SK-MEL-5 (cell line): ENCODE measurements at places on chromosomes 4 and X. TPM values are rescaled to one million over a fixed set of nuclear protein-coding genes. Genes with fewer than 3 reads are reported as not detected.

The EPHA5 gene
- 6.0 and 8.7 TPM in 2 replicates for total RNA-seq

The BTK gene
- total RNA-seq, result 1.3 and 2.9 TPM in 2 replicates

The UGT2B17 gene
- not detected in 2 replicates for total RNA-seq

The TEX13C gene
- total RNA-seq, result 0.11 and 0.21 TPM in 2 replicates

The GPR143 gene
- total RNA-seq, result 207 and 215 TPM in 2 replicates

The OPN1MW3 gene
- not detected in 2 replicates for total RNA-seq

The CRMP1 gene
- 0.72 and 0.85 TPM in 2 replicates for total RNA-seq

The MAGEA9B gene
- 0.27 TPM in 1 of 2 replicates, not detected in the other for total RNA-seq

The PSAPL1 gene
- total RNA-seq, result not detected in 2 replicates

The RNF128 gene
- 21.0 and 22.2 TPM in 2 replicates for total RNA-seq

The CXCL8 gene
- 11.5 and 14.8 TPM in 2 replicates for total RNA-seq

The APOO gene
- total RNA-seq, result 38.6 and 52.6 TPM in 2 replicates

The RTL3 gene
- total RNA-seq, result not detected in 2 replicates

The STATH gene
- 1.1 and 1.6 TPM in 2 replicates for total RNA-seq

The TCP11X2 gene
- total RNA-seq, result not detected in 2 replicates

The TIGD4 gene
- 1.8 and 2.1 TPM in 2 replicates for total RNA-seq

The MEPE gene
- not detected in 2 replicates for total RNA-seq

The FAM9B gene
- 0.11 and 0.13 TPM in 2 replicates for total RNA-seq

- DNase-seq, result no peak
Observed at GRCh38 chr4:113020966-113021365, 28.5 kb upstream of the ANK2 start.

GRCh38 chr4:108881190-108881589 is 118.3 kb upstream of the ETNPPL start:
- peak; percentile 88 for DNase-seq

DNA sequence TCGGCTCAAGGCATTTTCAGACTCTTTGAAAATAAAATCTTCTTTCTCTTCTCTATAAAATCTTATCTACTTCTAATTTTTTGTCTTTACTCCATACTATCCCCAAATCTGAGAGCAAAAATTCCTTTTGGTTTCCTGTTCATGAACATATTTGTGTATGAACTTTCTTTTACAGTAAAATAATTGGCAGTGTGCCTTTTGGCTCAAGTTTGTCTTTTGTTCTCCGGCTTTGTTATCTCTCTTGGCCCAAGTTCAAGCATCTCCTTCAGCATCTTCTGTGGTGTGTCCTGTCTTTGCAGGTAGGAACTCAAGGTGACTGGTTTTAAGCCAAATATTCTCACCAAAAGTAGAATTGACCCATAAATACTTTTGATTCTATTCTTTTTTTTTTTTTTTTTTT is 276.6 kb upstream of the FAT1 start:
- DNase-seq, result no peak

GRCh38 chr4:88609387-88609786 is 17.1 kb downstream of the HERC3 start:
- no peak for DNase-seq

DNA sequence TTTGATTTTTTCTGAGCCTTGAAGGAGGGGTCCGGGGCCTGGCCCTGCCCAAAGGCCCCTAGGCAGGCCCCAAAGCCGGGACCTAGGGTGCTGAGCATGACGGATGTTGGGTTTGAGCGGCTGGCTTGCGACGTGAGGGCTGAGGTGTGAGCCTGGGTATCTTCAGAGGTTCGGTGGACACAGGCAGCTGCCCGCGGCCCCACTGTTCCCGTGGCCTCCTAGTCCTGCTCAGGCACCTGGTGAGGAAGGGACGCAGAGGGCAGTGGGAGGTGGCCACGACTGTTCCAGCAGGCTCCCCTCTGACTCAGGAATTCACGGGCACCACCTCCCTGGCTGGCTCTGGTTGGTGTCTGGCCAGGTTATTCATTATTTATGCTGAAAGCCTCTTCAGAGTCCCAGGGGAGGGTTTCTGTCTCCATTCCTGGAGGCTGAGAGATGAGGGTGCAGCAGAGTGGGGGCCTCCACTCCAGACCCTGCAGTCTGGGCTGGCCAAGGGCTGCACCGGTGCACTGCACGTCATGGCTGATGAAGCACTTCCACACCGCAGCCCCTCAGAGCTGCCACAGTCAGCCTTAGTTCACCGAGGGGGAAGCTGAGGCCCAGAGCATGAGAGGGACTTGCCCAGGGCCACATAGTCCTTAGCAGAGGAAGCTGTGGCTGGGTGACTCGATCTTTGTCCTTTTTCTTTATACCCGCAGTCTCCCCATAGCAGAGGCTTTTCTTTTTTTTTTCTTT is 2.2 kb downstream of the MSANTD1 start:
- no peak for DNase-seq

GRCh38 chrX:69374569-69374968 is 129.6 kb upstream of the NALF2 start:
- DNase-seq, result no peak

DNA sequence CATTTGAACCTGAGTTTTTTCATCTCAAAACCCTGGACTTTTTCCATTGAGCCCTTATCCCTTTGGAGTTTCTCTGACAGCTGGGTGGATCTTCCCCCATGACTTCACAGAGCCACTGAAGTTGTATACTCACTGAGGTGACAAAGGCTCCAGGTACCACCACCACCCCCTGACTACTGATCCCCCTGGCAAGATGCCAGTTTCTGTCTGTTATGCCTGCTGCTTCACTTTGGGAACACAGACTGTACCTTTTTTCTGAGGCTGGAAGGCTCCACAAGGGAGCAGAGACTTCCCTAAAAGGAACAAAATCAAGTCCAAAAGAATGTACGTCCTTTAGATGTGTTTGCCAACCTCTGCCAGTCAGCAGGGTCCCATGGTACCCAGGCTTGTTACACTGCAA is 160.3 kb upstream of the JADE1 start:
- no peak for DNase-seq

DNA sequence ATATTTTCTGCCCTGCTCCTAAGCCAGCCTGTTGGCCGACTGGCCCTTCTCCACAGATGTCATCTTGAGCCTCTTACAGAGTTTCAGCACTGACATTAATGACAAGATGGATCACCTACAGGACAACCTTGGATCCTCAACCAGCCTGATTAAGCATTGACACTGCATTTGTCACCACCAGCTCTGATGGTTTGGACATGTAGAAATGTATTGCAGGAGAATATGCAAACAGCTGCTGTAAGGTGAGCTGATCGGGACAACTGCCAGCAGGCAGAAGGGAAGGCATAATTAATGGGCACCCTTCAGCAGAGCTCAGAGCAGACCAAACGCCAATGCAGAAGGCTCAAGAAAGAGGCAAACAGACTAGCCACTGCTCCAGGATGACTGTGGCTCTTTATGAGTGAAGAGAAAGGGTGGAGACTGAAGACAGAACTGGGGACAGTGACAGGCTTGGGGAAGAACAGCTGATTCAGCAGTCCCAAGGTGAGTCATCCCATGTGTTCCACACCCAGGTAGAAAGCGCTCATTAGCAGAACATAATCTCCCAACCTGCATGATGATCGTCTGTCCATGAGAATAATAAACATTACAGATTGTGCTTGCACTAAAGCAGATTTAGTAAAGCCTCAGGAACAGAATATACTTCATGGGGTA is 6.7 kb downstream of the CORIN start:
- DNase-seq, result no peak

- DNase-seq, result no peak
Observed at GRCh38 chrX:53244610-53245009, 19.6 kb upstream of the KDM5C start.

DNA sequence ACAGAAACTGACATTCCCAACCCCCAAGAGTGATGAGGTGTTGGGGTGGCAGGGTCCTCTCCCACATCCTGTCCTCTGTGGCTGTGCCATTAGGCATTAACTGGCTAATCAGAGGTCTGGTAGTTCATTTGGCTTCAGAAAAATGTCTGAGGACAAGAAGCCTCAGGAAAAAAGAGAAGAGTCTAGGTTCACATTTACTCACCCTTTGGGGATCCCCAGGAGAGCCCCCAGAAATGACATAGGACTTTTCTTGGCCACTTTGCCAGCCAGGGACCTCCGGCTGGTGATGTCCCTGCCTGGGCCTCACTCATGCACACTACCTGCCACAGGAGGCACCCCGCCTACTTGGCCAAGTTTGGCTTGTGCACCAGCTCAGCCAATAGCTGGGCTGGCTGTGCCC is 173.0 kb downstream of the RBM46 start:
- DNase-seq, result no peak

DNA sequence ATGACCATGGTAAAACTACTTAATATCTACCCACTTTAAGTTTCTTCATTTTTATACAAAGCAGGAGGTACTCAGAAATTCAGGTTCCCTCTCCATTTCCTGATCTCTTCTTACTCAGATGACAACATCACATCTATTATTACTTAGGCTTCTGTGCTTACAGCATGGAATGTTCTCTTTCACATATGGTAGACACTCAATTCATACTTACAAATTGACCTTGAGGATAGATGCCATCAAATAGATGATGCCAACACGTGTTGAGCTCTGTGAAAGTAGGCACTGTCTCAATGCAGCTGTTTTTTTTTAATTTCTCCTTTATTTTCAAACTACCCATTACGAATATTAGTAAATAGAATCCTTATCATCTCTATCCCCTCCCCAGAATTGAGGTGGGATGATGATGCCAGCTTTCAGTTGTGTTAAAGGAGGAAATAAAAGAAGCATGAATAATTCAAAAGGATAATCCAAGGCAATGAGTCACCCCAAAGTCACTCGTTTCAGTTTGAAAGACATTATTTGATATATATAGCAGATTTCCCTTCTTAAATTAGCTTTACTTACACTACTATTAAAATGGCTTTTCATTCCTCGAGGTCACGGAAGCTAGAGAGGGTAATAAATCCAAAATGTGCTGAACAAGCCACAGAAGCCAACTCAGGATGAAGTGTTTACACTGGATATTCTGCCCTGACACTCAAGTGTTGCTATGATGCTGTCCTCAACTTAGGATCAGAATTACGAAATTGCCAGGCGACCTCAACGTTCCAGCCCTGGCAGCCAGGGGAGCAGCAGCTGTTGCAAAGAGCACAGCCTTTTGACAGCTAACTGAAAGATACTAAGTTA is 124.2 kb upstream of the EOLA2 start:
- no peak for DNase-seq

DNA sequence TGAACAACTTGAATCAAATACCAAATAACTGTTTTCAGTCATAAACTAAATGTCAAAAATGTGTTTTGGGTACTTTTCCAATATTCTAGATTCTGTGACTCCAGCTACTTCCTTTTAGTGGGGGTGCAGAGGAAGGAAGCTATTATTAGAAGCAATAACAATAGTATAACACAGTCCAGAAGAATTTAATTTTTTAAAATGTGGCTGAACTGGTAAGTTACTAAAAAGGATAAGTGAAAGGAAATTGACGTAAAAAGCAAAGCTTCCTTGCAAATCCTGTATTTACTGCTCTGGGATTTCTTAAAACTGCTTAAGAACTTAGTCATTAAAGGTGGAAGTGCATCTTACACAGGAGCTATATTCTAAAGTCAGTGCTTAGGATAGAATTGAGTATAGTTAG is 53.2 kb downstream of the MOSPD2 start:
- DNase-seq, result no peak

GRCh38 chr4:172986114-172986513 is 182.5 kb upstream of the GALNT7 start:
- no peak for DNase-seq

- no peak for DNase-seq
Observed at GRCh38 chr4:40124690-40125089, 68.0 kb downstream of the N4BP2 start.

DNA sequence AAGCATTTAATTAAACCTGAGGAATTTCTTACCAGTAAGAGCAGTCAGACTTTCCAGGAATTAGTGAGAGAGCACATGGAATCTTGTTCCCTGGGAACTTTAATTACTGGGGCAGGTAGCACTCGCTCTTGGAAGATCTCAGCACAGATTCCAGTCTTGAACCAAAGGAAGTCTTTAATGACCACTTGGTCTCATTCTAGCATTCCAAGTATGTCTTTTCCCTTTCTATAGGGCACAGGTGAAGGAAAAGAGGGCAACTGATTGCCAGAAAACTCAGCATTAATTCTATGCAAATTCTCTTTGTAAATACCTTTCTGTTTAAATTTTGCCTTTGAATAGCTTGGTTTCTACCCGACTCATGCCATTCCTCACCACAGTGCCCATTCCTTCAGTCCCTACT is 236.6 kb downstream of the LDB2 start:
- DNase-seq, result no peak

DNA sequence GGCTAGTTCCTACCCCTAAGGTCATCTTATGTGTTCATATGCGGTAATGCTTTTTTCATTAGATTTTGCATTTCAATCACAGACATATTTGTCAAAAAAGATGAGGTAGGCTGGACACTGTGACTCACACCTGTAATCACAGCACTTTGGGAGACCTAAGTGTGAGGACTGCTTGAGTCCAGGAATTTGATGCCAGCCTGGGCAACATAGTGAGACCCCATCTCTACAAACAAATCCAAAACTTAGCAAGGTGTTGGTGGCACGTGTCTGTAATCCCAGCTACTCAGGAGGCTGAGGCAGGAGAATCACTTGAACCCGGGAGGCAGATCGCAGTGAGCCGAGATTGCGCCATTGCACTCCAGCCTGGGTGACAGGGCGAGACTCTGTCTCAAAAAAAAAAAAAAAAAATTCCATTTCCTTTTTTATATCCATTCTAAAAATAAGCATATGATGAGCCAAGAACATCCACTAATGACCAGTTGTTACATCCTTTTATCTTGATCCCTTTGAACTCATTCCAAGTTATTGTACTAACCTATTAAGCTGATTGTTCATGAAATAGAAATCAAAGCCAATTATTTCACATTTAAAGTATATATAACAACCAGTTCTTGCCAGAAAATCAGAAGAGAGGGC is 23.4 kb downstream of the PGAM4 start:
- no peak for DNase-seq

GRCh38 chr4:165834116-165834515 is 38.9 kb upstream of the TLL1 start:
- DNase-seq, result no peak

DNA sequence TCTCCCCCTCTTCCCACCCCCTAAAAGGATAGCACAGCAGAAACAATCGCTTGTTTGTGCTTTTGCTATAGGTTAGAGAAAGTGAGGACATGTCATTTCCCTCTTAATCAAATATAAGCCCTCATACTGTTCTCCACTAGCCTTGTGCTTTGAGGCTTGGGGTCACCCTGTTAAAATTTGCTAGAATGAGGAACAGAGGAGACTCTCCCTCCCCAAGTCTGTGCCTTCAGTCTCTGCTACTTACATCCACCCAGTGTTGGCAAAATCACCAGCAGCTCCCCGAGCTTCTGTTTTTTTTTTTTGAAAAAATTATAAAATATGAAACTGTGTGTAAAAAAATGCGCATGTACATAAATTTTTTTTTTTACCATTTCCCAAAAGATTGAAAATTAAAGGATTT is 19.3 kb downstream of the KLF3 start:
- no peak for DNase-seq

GRCh38 chr4:46393606-46394005 is 3.7 kb upstream of the GABRA2 start:
- DNase-seq, result no peak

DNA sequence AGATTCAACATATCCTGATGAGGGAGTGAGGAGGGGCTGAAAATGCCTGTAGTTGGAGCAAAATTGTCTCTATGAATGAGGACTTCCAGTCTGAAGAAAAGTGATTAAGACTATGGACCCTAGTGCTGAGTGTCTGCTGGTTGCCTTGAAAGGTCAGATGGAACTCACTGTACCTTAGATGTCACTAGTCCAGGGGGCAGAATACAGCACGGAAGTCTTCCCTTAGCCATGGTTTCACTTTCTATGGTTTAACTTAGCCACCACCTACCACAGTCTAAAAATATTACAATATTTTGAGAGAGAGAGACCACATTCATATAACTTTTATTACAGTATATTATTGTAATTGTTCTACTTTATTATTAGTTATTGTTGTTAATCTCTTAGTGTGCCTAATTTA is 223.1 kb downstream of the FMR1NB start:
- no peak for DNase-seq
